Activated CD4-positive, CD25-positive, alpha-beta regulatory T cell treated with anti-CD3 and anti-CD28 coated beads, Interleukin-2, amount 50 U/mL, for 16 hours (primary cell): ENCODE measurements at places on chromosomes 4 and X.

- no peak for DNase-seq
Observed at GRCh38 chrX:50680990-50681389, 133.0 kb downstream of the SHROOM4 start.

DNA sequence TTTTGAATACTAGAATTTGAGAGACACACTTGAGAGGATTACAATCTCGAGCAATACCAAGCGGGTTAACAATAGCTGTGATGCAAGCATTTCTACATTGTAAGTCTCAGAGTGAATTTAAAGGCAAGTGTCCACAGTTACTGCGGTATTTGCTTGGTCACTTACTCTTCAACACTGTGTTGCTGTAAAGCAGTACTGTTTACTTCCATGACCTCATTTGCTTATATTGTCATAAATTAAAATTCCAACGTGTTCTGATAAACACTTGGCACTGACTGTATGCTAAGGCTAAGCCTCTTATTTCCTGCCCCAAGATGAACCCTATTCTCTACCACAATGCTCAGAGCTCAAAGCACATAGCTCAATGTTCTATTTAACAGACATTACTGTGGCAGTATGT, 11.1 kb downstream of the EXOC1L start:
- no peak for DNase-seq

- DNase-seq: no peak
Observed at GRCh38 chr4:168978001-168978700, 31.9 kb downstream of the CBR4 start.

DNA sequence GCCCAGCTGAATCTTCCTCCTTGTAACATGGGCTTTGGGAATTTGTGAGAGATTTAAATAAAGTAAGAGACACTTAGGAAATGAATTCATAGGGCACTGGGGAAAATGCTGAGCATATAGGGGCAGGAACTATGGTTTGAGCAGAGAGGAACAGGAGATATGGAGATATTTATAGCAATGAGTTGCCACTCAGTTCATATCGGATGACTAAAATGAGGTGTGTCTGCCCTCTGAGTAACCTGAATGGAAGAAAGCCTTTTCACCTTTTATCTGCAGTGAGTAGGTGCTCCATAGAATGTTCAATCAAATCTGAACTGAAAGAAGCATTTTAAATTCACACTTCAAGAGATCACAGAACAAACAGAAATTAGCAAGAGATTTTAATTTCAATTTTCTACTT, 105.7 kb downstream of the CEP44 start:
- no peak for DNase-seq

- no peak for DNase-seq
Observed at GRCh38 chr4:36269533-36270173, 11.8 kb upstream of the DTHD1 start.

- DNase-seq: no peak
Observed at GRCh38 chr4:100063355-100063754, 113.3 kb upstream of the H2AZ1 start.

GRCh38 chr4:15295421-15296162, 132.2 kb upstream of the C1QTNF7 start:
- no peak for DNase-seq

- peak; percentile 0 for DNase-seq
Observed at GRCh38 chrX:109886122-109886761, 116.7 kb upstream of the TMEM164 start.

DNA sequence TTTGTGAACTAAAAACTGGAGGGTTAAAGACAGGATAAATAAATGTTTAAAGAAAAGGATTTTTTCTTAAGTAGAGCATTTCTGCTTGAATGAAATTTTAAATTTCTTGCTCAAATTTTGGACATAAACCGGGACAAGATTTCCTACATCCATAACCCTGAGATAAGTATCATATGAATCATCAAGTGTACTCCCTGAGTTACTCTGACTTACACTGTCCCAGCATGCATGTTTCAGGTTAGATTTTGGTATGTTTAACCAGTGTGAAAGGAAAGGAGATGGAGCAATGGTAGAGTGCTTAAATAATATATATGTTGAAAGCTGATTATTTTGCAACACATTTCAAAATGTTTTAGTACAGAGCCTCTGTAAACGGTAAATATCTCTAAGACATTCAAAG, 175.2 kb downstream of the ADGRL3 start:
- DNase-seq: no peak

GRCh38 chrX:103687696-103688201, 1.2 kb upstream of the MORF4L2 start:
- peak; percentile 31 for DNase-seq

DNA sequence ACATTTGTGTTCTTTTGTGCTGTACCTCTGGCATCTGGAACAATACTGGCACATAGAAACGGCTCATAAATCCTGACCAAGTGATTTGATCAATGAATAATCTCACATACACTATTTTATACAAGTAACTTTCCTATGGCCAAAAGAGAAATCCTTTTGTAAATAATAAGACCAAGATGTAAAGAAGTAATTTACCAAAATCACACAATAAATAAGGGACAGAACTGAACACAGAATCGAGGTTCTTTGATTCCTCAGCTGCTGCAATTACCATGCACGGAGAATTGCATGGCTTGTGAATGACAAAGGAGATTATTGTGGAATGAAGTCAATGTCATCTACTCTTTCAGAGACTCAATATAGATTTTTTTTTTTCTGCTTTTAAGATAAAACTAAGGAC, 576.8 kb upstream of the SMIM31 start:
- no peak for DNase-seq
